ENCODE measurements at places on chromosomes 5 and 9.

DNA sequence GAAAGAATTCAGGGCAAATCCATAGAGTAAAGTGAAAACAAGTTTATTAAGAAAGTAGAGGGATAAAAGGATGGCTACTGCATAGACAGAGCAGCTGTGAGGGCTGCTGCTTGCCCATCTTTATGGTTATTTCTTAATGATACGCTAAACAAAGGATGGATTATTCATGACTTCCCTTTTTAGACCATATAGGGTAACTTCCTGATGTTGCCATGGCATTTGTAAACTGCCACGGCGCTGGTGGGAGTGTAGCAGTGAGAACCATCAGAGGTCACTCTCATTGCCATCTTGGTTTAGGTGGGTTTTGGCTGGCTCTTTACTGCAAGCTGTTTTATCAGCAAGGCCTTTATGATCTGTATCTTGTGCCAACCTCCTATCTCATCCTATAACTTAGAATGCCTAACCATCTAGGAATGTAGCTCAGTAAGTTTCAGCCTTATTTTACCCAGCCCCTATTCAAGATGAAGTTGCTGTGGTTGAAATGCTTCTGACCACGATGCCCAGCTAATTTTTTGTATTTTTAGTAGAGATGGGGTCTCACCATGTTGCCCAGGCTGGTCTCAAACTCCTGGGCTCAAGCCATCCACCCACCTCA is 42.1 kb downstream of the RFK start:
- DNase-seq, result no peak

GRCh38 chr5:65186646-65187227 is 295.0 kb downstream of the ADAMTS6 start:
- no peak for DNase-seq

DNA sequence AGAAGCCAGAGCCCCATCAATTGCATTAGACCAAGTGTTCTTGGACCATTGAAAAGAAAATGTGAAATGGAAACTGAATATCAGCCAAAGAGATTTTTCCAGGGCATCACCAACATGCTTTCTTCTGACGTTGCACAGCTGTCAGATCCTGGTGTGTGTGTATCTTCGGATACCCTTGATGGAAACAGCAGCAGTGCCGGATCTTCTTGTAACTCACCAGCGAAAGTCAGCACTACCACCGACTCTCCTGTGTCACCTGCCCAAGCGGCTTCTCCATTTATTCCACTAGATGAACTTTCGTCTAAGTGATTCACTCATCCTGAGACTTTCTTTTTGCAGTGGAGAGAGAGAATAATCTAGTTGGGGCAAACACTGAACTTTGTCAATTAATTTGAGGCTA is 75.7 kb downstream of the PIP5K1B start:
- DNase-seq, result no peak

DNA sequence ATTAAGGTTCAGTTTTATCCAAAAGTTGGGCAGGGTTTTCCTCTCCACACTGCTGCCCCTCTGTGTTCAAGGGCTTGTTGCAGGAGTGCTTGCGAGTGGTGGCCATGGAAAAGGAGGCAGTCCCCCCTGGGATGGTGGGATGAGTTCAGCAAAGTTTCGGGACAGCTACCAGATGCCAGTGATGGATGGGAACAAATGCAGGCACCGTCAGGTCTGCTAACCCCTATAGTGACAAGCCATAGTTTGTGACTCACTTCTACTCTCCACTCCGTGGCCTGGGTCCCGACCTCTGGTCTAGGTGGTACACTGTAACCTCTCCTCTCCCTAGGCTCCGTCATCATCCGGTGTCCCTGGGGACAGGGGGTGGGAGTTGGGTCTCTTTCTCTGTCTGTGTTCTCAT is 3.8 kb upstream of the RNF14 start:
- DNase-seq, result no peak

GRCh38 chr5:40960037-40960436 is 50.7 kb downstream of the C7 start:
- no peak for DNase-seq

DNA sequence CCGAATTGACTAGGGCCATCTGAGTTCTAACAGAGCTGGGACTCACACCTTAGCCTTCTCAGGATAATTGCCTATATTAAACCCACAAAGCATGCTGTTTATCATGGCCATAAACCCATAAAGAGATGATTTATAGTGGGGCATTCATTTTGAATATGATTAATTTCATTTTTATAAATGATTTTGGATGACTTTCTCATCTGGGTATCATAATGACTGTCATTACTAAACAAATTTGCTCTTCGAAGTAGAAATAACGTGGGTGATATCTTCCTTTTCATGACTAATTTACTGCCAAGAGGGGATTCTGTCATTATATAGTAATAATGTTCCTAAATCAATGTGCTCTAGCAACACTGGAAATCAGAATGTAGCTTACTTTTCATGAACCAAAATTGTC is 498.2 kb downstream of the CDH12 start:
- no peak for DNase-seq

GRCh38 chr5:31193116-31193515 is 370 bp upstream of the CDH6 start:
- DNase-seq, result no peak

DNA sequence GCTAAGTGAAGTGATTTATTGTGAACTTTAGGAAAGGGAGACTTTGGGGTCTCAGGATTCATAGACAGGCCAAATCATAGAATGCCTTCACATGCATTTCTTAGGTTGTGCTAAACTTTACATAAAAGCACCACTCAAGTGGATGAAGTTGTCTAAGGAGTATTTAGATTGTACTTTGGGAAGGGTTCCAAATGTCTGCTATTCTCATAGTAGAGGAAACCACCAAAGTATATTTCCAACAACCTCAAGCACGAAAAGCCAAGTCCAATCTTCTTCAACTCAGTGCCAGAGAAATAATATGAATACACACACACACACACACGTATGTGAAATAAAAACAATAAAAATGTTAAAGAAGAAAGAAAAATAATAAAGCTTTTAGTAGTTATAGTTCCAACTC is 41.8 kb downstream of the ENC1 start:
- DNase-seq, result no peak

DNA sequence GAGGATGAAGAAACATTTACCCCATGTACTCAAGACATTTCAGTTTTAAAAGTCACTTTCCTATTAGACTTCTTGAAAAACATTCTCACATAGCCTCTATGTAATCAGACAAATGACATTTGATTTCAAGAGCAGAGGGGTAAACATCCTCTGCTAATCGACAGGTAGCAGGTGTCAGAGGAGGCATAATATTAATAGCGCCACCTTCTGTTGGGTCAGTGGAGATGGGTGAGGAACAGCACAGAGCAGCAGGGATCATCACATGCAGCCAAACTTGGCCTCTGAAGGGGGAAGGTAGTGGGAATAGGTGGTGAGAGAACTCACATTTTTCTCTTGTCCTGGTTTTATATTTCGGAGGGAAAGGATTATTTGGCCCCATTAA is 3.3 kb upstream of the LSM11 start:
- no peak for DNase-seq

DNA sequence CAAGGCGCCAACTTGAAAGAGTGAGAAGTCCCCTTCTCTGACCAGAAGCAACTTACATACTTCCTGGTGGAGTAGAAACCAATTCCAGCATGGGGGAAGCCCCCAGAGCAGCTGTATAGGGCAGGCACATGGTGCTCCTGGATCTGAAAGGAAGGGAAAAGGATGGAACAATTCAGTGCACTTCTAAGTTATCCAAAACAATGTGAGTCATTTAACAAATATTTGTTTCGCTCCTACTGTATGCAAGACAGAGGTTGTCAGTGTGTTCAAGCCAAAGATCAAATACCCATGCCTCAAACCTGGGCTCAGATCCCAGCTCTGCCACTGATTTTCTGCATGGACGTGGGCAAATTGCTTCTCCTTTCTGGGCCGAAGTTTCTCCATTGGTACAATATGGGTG is 67.1 kb downstream of the LHX2 start:
- DNase-seq, result peak; percentile 36

GRCh38 chr5:132215329-132215728 is 12.3 kb downstream of the P4HA2 start:
- DNase-seq, result peak; percentile 89

GRCh38 chr5:108104448-108104847 is 277.4 kb downstream of the FBXL17 start:
- DNase-seq, result no peak

GRCh38 chr5:146888351-146888978 is 9.9 kb upstream of the PPP2R2B start:
- no peak for DNase-seq

- no peak for DNase-seq
These were observed 790 bp downstream of the PTAR1 start for GRCh38 chr9:69759021-69759420.

DNA sequence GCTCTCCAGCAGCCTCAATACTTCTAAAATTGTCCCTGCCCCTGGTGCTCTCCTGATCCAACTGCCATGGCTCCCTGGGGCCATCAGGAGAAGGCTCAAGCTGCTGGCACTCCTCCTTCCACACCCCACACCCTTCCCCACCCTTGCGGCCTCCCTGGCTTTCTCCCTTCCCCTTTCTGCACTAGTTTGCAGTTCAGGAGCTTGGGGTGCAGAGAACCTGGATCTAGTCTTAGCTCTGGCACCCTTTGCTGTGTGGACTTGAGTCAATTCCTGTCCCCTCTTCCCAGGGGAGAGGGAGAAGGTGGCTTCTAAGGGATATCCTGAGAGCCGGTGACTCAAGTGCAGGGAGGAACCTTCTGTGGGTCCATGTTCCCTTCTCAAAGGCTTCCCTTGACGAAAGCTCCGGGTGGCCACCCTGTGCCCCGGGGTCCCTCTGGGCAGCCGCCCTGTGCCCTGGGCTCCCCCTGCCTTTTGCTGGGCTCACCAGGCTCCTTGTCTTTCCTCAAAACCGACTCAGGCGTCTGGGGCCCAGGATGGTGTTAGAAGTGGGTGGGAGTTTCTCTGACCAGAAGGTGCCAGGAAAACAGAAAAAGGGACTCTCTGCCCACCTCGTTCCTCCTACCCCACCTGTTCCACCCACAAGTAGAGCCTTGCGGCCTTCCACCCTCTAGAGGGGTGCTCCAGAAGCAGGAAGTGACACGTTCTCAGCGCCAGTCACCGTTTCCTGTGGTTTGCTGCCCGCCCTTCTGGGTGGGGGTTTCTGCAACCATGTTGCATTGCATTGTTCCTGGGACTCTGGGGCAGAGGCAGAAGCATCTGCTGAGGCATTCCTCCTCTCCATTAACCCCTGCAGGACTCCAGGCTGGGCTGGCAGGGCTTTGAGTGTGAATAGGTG is 15.0 kb downstream of the GLIPR2 start:
- DNase-seq, result no peak

DNA sequence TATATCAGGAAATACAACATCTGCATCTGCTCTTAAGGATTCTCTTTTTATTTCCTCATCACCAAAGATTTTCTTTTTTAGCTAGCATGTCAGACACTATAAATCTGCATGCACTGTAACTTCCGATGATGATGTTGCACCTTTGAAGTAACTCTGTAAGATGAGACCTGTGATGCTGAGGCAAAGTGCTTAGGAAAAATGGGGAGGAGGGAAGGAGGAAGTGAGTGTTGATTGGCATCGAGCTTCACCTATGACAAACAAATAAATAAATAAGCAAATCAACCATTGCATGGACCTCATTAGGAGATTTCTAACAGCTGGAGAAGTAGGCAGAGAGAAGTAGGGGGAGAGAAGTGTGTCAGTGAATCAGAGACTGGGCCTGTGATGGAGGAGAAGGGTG is 52.6 kb downstream of the ENC1 start:
- DNase-seq, result no peak

- DNase-seq, result no peak
These were observed 10.9 kb upstream of the GADD45G start for GRCh38 chr9:89593727-89594427.

GRCh38 chr5:20020247-20020646 is 32.2 kb upstream of the CDH18 start:
- DNase-seq, result no peak

Data from T1000 (cell line).